Nasal cavity respiratory epithelium epithelial cell of viscerocranial mucosa (primary cell): ENCODE measurements at places on chromosomes 4 and X. TPM values are rescaled to one million over a fixed set of nuclear protein-coding genes. Genes with fewer than 3 reads are reported as not detected.

FAM236B gene
- total RNA-seq = not detected in 2 replicates

GRID2 gene
- not detected in 2 replicates for total RNA-seq

HOPX gene
- total RNA-seq = 19.6 and 86.5 TPM in 2 replicates

OCRL gene
- 27.0 and 38.2 TPM in 2 replicates for total RNA-seq

ATP11C gene
- total RNA-seq = 23.6 and 27.8 TPM in 2 replicates

COL25A1 gene
- 0.14 TPM in 1 of 2 replicates, not detected in the other for total RNA-seq

RS1 gene
- total RNA-seq = not detected in 2 replicates

MAGEC1 gene
- total RNA-seq = not detected in 2 replicates

CXCL10 gene
- total RNA-seq = 0.34 and 3.1 TPM in 2 replicates

ZNF185 gene
- 143 and 162 TPM in 2 replicates for total RNA-seq

EFHC2 gene
- under 0.01 and 0.36 TPM in 2 replicates for total RNA-seq

NDP gene
- 0.07 TPM in 1 of 2 replicates, not detected in the other for total RNA-seq

GNRHR gene
- total RNA-seq = under 0.01 and 0.07 TPM in 2 replicates

GABRB1 gene
- total RNA-seq = not detected in 2 replicates

SSX2B gene
- total RNA-seq = not detected in 2 replicates

ANOS1 gene
- total RNA-seq = 0.34 and 4.0 TPM in 2 replicates

SLC25A6 gene
- 211 and 314 TPM in 2 replicates for total RNA-seq

FAM149A gene
- under 0.01 and 1.7 TPM in 2 replicates for total RNA-seq

MAP3K15 gene
- total RNA-seq = not detected in 2 replicates

SPANXD gene
- total RNA-seq = not detected in 2 replicates

MAGEC3 gene
- total RNA-seq = not detected in 2 replicates

CENPVL3 gene
- total RNA-seq = not detected in 2 replicates

ATP10D gene
- total RNA-seq = 33.5 and 58.6 TPM in 2 replicates

PGRMC1 gene
- total RNA-seq = 93.6 and 119 TPM in 2 replicates

PRSS12 gene
- total RNA-seq = 28.4 and 31.1 TPM in 2 replicates

VCX gene
- not detected in 2 replicates for total RNA-seq

GLRA3 gene
- not detected in 2 replicates for total RNA-seq

MAPK10 gene
- total RNA-seq = 5.1 and 7.9 TPM in 2 replicates

ANKRD50 gene
- total RNA-seq = 44.1 and 46.6 TPM in 2 replicates

XAGE2 gene
- not detected in 2 replicates for total RNA-seq

ATP8A1 gene
- 1.0 and 1.9 TPM in 2 replicates for total RNA-seq

GPRASP1 gene
- 0.34 and 1.3 TPM in 2 replicates for total RNA-seq

AGA gene
- total RNA-seq = 45.8 and 76.7 TPM in 2 replicates

CORIN gene
- 0.34 and 0.78 TPM in 2 replicates for total RNA-seq

MFAP3L gene
- 8.0 and 8.2 TPM in 2 replicates for total RNA-seq

VSIG4 gene
- total RNA-seq = not detected in 2 replicates

MTCP1 gene
- 12.2 and 22.6 TPM in 2 replicates for total RNA-seq

IL3RA gene
- not detected in 2 replicates for total RNA-seq
